ENCODE measurements at places on chromosomes 11 and 22.
A peak's percentile ranks its signal among the peaks of the same experiment; 100 is the strongest.

DNA sequence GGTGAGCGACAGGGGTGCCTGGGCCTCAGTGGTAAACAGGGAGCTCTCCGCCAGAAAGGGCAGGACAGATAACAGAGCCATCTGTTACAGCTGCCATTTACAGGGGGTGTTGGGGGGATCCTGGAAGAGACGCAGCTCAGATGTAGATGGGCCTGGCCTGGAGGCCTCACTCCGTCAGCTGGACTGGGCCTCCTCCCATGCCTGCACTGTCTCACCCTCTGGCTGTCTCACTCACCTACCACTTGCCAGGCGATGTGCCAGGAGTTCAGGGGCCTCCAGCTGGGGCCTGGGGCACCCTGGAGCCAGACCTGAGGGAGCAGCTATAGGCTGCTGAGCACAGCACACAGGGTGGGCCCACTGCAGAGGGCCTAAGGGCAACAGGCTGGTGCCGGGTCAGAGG is 16.3 kb upstream of the SUSD2 start:
- no peak for DNase-seq

DNA sequence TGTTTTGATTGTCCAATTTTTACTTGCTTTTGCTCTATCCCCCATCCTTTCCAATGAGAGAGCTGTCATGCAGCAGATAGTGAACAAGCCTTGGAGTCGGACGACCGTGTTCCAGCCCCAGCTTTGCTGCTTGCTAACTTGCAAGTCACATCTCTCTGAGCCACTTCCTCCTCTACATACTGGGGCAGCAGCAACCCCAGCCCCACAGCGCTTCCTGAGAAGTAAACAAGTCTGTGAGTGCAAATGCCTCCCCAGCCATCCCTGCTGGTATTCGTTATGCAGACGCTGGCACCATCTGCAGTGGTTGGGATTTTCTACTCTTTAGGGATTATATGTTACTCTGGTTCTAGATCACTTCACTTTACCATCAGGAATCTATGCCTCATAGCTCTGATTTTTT is 35.0 kb downstream of the TPBGL start:
- DNase-seq = no peak

DNA sequence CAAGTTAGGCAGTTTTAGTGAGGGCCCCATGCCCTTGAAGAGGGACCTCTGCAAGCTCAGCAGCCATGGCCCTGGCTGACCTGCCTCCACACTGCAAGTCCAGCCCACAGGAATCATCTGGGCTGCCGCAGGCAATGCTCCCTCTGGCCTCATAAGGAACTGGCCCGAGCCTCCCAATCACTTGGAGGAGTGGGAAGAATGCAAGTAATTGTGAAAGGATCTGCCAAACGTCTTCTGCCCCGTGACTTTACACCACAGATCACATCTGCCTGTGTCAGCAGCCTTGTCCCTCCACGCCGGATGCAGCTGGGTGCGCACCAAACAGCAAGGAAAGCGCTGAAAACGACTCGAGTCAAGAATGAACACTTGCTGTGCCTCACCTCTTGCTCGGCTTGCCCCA is 23.8 kb downstream of the OPCML start:
- peak; percentile 50 for DNase-seq

- DNase-seq = no peak
Measured at GRCh38 chr11:100805506-100806199, 118.6 kb downstream of the ARHGAP42 start.

GRCh38 chr11:33160136-33160535 is 1.1 kb downstream of the CSTF3 start:
- no peak for DNase-seq

DNA sequence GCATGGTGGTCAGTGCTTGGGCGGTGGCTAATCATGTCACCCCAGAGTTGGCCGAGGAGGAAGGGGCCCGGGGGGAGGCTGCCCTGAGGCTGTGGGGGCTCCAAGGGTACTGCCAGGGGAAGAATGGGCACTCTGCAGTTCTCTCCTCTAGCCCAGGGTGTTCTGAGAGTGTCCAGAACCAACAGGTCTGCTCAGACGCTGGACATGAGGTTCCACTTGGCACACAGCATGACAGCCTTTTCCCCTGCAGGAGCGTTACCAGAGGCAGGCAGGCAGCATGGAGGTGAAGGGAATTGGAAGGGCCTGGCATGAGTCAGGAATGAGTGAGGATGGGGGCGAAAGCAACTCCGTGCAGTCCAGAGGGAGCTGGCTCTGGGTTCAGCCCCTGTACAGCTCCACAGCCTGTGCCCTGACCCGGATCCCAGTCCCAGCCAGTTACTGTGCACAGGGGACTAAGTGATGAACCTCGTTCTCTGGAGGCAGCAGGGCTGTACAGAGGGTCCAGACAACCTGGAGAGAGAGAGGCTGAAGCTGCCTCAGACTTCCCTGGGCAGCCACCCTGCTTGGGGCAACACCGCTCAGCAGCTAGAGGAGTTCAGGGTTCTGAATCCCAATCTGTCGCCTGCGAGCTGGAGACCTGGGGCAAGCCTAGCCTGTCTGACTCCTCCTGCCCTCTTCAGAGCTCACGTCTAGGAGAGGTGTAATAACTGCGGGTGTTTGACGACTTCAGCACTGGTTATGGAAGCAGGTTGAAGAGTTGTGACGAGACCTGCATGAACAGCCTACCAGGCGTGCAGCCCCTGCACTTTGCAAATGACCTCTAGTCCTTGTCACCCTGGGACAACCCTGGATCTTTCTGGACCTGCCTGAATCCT is 14.7 kb upstream of the TUB start:
- DNase-seq = no peak

DNA sequence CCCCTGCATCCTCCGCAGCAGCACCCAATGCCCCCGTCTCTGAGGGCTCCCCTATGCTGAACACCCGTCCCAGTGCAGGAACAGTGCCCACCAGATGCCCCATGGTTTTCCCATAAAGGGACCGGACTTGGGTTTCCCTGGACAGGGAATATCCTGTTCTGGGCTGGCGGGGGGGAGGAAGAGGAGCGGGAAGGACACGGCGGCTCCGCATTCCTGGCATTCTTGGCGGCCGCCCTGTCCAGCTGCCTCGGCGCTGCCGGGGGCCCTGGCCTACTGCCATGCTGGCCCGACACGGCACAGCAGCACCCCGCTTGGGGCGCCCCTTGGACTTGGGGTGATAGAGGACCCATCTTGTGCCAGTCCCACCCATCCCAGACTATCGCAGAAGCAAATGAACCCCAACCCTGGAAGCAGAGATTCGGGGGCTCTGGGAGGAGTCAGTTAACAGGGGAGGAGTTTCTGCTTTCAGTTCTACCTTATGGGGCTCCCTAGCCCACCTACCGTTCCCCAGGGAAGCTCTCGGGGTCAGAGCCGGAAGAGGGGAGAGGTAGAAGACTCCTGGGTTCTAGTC is 23.7 kb upstream of the CBX7 start:
- peak; percentile 79 for DNase-seq

DNA sequence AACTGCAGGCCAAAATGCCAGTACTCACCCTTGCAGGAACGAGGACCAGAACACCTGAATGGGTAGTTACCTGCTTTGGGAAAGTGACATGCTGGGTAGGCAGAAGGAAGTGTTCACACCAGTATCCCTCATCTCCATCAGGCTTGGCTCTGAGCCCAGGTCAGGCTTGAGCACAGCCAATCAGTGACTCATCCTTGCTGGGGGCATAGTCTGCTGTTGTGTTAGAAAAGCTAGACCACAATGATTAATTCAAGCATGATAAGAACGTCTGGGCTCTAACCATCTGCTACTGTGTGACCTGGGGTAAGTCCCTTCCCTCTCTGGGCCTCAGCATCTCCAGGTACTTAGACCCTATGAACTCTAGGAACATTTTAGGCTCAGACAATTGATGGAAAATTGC is 450.4 kb downstream of the MIAT start:
- no peak for DNase-seq

DNA sequence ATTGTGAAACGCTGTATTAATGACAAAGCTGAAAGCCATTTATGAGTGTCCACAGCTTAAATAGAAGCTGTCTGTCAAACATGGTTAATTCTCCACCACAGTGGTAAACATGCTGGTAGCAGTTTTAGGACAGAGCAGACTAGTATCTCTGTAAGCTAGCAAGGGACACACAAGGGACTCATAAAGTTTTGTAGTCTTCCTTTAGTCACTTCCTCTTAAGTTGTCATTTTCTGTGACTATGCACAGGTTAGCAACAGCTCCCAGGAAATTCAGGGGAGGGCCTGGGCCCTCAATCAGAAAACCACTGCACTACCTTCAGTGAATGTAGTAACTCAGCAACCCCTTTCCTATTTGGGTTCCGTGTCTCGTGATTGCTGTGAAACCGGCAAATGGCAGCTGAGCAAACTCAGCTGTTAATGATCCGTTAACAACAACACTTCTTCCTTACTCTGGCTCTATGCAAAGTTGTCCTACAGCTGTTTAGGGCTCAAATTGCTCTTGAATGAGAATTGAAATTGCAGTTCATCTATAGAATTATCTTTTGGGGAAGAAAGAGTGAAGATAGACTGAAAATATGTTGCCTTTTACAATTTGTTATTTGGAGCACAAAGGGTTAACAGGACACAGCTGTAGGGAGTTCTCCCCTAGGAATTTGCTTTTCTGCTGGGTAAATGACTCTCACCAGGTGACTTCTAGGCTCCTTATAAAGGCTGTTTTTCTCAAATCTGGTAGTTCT is at the start of gene MMP26:
MMP26 (plus strand) TSS at position 731 of the 736 bp plus-strand sequence.
- no peak for DNase-seq

GRCh38 chr22:49398115-49398514 is 429.6 kb downstream of the BRD1 start:
- no peak for DNase-seq

DNA sequence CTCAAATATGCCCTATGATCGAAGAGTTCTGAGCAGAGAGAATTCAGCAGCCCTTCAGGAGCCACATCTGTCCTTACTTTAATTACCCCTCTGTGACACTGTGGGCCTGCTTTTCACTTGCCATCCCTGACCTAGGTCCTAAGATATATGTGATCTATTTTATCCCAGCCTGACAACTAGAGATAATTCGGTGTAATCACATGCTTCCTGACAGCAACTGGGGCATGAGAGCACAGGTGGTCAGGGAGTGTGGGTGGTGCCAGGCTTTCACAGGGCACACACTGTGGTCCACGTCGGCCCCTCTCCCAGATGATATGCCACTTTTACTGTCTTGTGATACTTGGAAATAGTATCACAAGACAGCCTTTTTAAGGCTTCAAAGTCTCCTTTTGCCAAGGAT is 3.9 kb downstream of the TUBA8 start:
- no peak for DNase-seq

GRCh38 chr22:39453765-39454378 is 2.9 kb upstream of the MGAT3 start:
- DNase-seq = no peak

- DNase-seq = no peak
Measured at GRCh38 chr11:41866525-41866924, 407.1 kb upstream of the LRRC4C start.

- no peak for DNase-seq
Measured at GRCh38 chr22:25726241-25726640, 15.7 kb upstream of the MYO18B start.

DNA sequence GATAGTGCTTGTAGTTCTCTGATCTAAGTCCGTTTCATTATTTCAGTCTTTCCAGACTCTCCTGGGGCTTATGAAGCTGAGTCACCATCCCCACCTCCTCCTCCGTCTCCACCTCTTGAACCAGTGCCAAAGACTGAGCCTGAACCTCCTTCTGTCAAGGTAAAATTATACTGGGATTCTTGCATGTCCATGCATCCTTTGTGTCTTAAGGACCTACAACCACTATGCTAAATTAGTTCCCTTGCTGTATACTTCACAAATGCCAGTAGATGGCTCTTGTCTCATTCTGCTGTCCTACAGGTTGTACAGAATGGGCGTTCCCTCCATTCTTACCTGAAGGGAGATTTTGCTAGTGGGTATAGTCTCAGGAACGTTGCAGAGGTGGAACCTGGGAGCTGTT is 42.2 kb downstream of the POLD3 start:
- no peak for DNase-seq

DNA sequence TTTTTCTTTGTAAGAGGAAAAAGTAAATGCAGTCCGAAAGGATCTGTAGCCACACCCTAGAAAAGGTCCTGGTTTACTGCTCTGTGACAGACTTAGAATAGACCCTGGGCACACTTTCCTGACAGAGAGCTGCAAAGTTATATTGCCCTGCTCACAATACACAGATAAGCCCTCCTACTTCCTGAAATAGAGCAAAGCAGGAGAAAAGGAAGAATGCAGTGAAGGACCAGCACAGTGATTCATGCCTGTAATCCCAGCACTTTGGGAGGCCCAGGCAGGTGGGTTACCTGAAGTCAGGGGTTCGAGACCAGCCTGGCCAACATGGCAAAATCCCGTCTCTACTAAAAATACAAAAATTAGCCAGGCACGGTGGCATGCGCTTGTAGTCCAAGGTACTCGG is 2.2 kb downstream of the CYB561A3 start:
- DNase-seq = no peak

DNA sequence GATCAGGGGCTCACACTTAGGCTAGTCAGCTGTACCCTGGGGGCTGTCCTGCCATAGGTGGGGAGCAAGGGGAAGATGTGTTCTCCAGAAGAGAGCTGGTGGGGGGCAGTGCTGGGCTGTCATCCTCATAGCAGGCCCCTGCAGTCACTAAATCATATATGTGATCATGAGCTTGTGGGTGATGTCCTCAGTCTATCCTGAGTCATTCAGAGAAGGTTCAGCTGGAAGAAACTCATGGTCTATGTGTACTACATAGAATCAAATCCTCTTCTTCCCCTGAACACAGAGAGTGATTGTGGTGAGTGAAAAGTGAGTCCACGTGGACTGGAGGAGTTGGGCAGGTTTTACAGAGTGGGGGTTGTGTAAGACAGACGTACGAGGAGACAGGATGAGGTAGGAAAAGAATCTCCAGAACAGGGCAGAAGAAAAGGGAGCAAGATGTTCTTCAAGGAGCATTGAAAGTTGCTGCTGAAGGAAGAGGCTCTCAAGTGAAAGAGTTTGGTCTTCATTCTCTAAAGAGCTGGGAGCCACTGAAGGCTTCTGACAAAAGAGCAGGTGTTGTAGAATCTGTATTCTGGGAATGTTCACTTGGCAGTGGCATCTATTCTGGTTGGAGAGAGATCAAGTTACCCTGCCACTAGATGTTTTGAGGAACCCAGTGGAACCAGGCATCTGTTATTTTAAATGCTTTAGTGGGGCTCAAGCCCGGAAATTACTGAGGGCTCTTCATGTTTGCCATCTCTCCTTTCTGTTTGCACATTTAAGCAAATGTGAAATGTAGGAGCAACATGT is 68.9 kb downstream of the C22orf31 start:
- no peak for DNase-seq

DNA sequence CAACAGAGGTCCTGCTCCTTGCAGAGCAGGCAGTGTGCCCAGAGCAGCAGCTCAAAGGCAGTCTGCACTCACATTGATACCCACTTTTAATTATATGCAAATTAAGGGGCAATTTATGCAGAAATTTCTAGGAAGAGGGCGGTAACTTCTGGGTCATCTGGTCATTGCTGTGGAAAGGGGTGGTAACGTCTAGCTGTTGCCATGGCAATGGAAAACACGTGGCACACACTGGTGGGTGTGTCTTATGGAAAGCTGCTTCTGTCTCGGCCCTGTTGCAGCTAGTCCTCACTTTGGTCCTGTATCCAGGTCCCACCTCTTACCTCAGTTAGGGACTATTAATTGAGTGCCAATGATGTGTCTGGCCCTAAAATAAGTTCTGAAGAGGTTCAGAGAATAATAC is 36.8 kb downstream of the BARX2 start:
- no peak for DNase-seq

- DNase-seq = no peak
Measured at GRCh38 chr11:2193099-2193887, 21.7 kb upstream of the TH start.

- DNase-seq = peak; percentile 35
Measured at GRCh38 chr22:42993651-42994275, 21.2 kb downstream of the PACSIN2 start.

- peak; percentile 67 for DNase-seq
Measured at GRCh38 chr11:61488651-61489291, 19.8 kb upstream of the LRRC10B start.

- DNase-seq = no peak
Measured at GRCh38 chr11:116173941-116174911, 598.6 kb downstream of the BUD13 start.
